ENCODE measurements at places on chromosomes 4 and X.

DNA sequence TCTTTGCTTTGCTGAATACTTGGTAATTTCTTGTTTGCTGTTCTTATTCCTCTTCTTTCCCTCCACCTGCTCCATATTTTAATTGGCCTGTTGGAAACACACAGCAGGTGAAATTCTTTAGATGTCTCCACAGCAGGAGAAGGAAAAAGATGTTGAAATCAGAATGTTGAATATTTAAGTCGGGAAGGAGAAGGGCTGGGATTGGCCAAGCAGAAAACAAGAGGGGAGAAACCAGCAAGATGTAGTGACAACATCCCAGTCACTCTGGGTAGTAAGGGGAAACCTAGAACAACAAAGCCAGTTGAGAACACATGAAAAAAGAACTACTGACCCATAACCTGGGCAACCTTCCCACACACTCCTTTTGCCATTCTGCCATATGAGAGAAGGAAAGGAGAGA, 37.3 kb upstream of the STAG2 start:
- DNase-seq, result no peak

DNA sequence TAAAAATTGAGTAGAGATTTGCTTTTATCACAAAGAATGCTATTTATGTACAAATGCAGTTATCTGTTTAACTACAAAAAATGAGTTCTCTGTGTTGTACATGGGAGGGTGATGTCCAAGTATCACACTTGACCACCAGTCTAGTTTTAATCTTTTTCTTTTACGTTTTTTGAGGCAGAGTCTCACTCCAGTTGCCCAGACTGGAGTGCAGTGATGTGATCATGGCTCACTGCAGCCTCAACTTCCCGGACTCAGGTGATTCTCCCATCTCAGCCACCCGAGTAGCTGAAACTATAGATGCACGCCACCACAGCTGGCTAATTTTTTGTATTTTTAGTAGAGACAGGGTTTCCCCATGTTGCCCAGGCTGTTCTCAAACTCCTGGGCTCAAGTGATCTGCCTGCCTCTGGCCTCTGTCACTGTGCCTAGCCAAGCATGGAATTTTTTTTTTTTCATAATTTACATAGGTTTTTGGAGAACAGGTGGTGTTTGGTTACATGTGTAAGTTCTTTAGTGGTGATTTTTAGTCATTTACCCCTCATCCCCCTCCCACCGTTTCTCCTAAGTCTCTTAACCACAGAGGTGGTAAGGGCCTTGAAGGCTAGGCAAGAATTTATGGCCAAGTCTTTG, 47.9 kb upstream of the RPA4 start:
- DNase-seq, result no peak

DNA sequence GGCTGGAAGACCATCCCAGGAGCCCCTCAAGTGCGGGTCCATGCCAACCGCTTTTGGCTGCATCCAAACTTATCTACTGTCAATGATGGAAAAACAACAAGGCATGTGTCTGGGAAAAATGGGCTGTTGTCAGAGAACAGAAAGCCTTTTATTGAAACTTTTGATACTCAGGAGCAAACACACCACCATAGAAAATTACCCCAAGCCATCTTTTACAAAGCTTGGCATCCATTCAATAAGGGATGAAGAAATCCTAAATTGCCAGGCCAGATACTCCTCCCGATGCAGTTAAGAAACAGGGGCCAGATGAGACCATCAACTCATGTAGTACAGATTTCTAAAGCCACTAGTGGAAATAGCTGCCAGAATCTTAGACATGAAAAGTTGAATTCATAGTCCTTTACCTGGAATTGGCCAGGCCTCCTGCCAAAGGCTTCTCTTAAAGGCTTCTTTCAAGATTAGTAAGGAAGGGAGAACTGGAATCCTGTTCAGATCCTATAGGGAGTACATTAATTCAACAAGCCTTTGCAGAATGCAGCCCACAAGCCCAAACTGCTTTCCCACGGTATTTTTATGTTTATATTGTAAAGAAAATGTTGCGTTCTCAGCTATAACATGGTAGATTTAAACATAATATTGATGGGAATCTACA, 145.4 kb upstream of the MAP3K15 start:
- no peak for DNase-seq

DNA sequence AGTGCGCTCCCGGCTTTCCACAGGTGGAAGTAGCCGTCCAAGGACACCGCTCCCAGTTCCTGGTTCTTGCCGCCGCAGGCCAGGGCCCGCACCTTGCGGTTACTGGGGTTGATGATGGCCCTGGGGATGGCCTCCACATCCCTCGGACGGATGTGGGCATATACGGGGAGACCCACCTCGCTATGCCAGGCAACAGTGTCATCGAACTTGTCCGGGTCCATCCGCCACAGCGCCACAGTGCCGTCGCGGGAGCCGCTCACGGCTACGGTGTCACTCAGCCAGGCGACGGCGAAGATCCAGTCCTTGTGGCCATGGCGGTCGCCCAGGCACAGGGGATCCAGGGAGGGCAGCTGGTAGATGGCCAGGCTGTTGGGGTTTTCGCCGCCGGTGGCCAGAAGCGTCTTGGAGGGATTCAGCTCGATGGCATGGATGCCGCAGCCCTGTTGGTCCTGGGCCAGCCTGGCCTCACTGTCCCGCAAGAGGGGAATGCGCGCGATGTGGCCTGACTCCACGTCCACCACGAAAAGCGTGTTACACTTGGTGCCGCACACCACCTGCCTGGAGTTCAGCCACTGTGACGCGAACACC, 795 bp downstream of the DCAF12L1 start:
- no peak for DNase-seq
